ENCODE measurements at places on chromosomes 3 and 15. TPM values are rescaled to one million over a fixed set of nuclear protein-coding genes. Genes with fewer than 3 reads are reported as not detected.

- DNase-seq = peak; percentile 80
Observed at GRCh38 chr15:50280271-50280670, 14.7 kb upstream of the HDC start.

- no peak for DNase-seq
Observed at GRCh38 chr15:66039117-66039871, 170.0 kb downstream of the RAB11A start.

GRCh38 chr3:12822725-12823373, 18.5 kb downstream of the RPL32 start:
- DNase-seq = peak; percentile 47

DNA sequence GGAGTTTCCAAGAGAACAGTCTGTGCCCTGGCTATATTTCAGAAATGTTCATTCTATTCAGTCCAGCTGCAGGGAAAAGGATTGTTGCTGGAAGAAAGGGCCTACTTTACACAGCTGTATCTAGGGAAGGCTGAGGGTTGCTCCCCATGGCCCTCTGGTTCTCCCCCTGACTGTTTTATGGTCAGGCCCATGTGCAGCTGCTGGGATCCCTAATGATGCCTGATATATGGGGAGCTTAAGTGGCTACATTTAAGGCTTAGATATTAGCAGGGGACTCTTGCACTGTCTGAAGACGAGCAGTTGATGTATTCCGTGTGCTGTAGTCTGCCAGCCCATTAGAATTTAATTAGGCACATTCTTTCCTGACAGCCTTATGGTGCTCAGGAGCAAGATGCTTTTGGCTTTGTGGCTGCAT, 72.0 kb downstream of the FAM43A start:
- no peak for DNase-seq

The SCAANT1 gene
- total RNA-seq = not detected

The PTX3 gene
- 12.5 TPM for total RNA-seq
